ENCODE measurements at places on chromosomes 3 and 15. TPM values are rescaled to one million over a fixed set of nuclear protein-coding genes. Genes with fewer than 3 reads are reported as not detected.

The POMGNT2 gene
- 9.2 TPM for total RNA-seq

The GMPPB gene
- total RNA-seq, result 47.2 TPM

The PCSK6 gene
- total RNA-seq, result 14.5 TPM

- DNase-seq, result no peak
These were observed 116.2 kb upstream of the NECTIN3 start for GRCh38 chr3:110955301-110955880.

DNA sequence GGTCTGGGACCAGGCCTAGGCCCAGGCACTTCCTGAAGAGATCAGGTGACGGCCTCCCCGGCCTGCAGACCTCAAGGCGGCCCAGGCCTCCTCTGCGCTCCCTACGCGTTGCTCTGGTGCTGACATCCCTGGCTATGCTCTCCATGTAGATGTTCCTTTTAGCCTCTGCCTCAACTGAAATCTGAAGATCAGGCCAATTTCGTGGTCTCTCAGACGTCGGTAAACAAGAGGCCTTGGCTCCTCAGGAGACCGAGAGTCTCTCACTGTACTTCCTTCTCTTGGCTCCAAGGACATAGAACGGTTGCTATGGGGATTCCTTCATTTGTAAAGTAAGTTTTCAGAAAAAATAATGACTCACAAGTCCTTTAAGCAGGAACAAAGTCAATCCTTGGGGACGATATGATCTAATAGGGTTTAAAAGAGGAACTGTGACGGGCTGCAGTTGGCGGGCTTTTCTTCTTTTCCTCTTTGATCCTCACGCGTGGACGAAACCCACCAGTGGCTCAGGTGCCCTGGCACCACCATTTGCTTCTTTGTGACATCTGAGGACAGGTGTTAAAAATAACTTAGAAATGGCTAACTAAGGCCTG, 55.6 kb upstream of the CGNL1 start:
- no peak for DNase-seq

DNA sequence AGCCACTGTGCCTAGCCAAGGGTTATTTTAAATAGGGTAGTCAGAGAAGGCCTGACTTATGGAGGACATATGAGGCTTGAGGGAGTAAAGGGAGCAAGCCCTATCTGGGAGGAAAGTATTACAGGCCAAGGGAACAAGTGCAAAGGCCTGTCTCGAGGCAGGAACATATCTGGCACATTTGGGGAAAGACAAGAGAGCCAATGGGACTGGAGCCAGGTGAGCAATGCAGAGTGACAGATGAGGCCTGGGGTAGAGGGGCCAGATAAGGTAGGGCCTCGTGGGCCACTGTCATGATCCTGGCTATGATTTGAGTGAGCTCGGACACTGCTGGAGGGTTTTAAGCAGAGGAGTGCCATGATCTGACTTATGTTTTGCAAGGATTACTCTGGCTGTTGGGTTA, 43.8 kb downstream of the DCP1A start:
- DNase-seq, result no peak
